ENCODE measurements at places on chromosomes 1 and 21. TPM values are rescaled to one million over a fixed set of nuclear protein-coding genes. Genes with fewer than 3 reads are reported as not detected.

The LAD1 gene
- 5.1 TPM for total RNA-seq

The TNFRSF4 gene
- 3.2 TPM for total RNA-seq

The GFI1 gene
- 0.13 TPM for total RNA-seq

The HTR6 gene
- total RNA-seq = not detected

The CFH gene
- 152 TPM for total RNA-seq

DNA sequence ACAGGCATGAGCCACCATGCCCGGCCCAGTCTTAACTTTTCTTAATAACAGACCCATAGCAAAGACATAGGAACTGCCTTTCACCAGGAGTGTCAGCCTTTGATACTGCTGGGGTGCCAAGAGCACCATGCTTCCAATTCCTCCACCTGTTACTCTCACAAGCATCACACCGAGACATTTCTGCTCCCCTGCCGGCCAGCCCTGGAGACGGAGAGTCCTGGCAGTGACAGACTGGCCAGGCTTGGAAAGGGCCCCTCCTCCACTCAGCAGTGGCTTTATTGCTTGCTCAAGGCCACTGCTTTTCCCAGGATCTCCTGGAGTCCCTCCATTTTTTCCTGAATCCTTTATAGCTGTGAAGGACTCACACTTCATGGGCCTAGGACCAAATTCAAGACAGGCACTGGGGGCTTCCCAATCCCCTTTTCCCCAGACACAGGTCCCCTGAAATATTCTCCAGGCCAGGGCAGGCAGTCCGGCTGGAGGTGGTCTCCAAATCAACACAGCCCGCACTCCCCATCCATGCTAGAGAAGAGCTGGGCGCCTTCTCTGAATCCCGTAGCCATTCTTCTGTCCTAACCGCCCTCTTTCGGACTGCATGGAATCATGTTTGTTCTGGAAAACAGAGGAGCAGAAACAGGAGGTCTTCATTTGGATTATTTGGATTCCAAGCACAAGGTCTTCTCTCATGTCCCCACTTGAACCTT, 25.5 kb upstream of the PTPRF start:
- no peak for DNase-seq

GRCh38 chr1:61536174-61537108, 188.5 kb downstream of the TM2D1 start:
- no peak for DNase-seq

GRCh38 chr1:55965981-55966461, 613.3 kb downstream of the PLPP3 start:
- DNase-seq = peak; percentile 46

GRCh38 chr21:39705849-39706248, 39.1 kb upstream of the IGSF5 start:
- DNase-seq = no peak

GRCh38 chr1:58618303-58618702, 41.3 kb upstream of the TACSTD2 start:
- DNase-seq = peak; percentile 27

DNA sequence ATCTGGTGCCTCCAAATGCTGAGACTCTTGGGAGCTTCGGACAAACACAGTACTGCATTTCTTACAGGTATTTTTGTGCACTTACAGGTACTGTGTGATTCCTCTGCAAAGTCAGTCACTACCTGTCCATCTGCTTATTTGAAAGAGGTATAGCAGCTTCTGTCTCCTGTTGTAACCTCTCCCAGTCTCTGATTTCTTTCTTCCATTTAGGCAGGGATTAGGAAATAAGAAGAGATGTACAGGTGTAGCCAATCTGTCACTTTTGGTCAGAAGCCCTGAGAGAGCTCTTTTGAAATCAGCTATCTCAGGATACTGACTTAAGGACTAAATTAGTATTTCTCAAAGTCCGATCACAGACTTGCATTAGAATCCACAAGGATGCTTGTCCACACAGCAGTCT, 54.0 kb downstream of the AKT3 start:
- DNase-seq = no peak

DNA sequence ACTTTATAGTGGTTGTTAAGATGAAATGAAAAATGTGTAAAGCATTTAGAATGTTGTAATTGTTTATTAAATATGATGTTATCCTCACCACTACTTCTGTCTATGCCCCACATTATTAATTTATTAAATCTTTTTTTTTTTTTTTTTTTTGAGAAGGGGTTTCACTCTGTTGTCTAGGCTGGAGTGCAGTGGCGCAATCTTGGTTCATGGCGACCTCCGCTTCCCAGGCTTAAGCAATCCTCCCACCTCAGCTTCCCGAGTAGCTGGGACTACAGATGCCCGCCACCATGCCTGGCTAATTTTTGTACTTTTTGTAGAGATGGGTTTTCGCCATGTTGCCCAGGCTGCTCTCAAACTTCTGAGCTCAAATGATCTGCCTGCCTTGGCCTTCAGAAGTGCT, 7.5 kb downstream of the KCNA10 start:
- no peak for DNase-seq

GRCh38 chr1:15966081-15966955, 9.6 kb downstream of the ZBTB17 start:
- no peak for DNase-seq

DNA sequence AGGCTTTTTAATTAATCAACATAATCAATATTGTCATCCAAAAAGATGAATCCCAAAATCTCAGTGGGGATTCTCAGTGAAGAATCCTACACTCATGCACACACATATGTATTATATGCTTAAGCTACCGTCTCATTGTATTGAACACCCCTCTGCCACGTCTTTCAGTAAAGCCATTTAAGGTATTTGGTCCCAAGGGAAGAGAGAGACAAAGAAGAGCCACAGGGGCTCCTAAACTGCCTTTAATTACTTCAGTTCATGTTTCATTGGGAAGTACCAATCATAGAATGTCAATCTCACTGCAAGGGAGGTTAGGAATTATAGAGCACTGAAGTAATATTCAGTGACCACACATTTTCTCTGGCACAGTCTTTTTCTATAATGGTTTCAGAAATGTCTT, 388.6 kb upstream of the NEGR1 start:
- DNase-seq = no peak
